ENCODE measurements at places on chromosomes 5 and 9.
A peak's percentile ranks its signal among the peaks of the same experiment; 100 is the strongest.

- no peak for DNase-seq
Measured at GRCh38 chr9:36878986-36879982, 154.8 kb downstream of the PAX5 start.

GRCh38 chr9:28270156-28270555 is 696.9 kb upstream of the C9orf72 start:
- DNase-seq = no peak

DNA sequence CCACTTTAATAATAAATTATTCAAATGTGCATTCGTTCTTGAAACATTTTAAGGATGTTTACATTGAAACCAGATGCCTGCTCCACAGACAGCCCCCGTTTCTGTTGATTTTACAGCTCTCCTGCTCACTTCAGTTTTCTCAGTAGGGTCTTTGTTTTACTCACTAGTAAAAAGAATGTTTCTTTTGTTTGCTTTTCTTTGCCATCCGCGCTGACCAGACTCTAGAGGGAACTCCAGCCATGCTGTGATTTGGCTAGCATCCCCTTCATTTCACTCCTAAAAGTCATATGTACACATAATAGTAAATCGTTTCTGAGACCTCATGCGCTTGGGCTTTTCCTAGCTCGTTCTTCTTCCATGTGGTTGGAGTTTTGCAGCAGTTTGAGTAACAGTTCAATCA is 28.7 kb upstream of the PALM2AKAP2 start:
- DNase-seq = no peak

- no peak for DNase-seq
Measured at GRCh38 chr5:61587125-61587524, 255.1 kb downstream of the ZSWIM6 start.

GRCh38 chr9:27310582-27310981 is 13.6 kb upstream of the EQTN start:
- DNase-seq = no peak

GRCh38 chr5:72956324-72957140 is 691 bp downstream of the FCHO2 start:
- DNase-seq = peak; percentile 37

- DNase-seq = no peak
Measured at GRCh38 chr9:4689021-4689420, 9.7 kb downstream of the CDC37L1 start.

- peak; percentile 31 for DNase-seq
Measured at GRCh38 chr5:127028822-127029457, 1.4 kb downstream of the MARCHF3 start.

- no peak for DNase-seq
Measured at GRCh38 chr9:137041124-137041523, 4.9 kb downstream of the NPDC1 start.

DNA sequence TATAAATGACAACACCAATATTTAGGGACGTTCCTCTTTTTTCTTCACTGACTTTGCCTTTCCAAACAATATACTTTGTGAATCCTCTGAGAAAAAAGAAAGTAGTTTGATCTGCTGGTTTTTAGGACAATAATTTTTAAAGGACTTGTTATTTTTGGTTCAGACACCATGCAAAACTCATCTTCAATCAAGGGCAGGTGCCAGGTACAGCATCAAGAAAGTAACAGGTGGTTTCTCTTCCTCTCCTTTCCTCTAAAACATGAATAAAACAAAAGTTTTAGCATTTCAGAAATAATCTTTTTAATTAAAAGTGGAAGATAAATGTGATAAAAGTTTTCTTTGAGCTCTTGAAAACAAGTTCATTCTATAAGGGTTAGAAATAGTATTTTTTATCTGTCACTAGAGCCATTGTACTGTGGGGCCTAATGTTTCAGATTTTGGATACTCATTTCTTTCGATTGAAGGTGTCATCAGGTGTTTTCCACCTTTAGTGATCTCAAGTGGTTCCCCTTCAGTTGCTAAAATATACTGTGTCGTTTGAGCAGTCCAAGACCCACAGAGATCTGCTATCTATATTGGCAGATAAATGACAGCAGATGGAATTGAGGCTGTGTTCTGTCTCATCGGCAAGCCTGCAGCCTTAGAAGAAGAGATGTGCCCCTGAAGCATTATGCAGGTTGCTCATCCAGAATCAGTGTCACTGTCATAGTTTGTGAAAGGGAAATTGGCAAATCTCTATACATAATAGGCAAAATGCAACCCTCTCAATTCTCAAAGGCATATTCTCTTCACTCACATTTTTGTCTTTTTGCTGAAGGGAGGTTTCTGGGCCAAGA is 499.7 kb downstream of the PDE4D start:
- DNase-seq = no peak

DNA sequence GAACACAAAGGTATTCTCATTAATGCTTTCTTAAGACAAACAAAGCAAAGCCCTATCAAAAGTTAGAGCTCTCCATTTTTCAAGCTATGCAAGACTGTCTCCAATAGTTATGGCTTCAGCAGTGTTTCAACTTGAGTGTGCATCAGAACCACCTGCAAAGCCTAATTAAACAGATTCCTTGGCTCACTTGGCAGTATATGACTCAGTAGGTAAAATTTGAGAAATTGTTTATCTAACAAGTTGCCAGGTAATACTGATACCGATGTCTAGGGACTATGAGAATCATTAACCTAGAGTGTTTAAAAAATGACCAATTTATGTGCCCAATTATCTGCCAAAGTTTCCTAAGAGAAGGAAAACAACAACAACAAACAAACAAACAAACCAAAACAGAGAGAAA is 60.3 kb upstream of the PARP8 start:
- no peak for DNase-seq

DNA sequence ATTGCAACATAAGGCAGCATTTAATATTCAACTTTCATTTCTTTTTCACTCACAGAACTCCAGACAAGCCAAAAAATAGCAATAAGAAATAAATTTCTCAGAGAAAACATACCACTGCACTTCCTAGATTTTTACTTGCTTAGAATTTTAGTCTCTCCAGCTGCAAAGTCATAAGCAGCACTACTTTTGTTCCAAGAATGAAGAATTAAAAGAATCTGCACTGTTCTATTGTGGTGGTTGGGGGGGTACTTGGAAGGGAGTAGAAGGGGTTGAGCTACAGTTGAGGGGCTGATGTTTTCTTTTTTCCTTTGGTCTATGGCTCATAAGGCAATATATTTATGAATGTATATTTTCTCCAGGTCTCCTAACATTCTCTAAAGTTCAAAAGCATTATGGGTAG is 144.5 kb downstream of the KIAA0825 start:
- DNase-seq = no peak

DNA sequence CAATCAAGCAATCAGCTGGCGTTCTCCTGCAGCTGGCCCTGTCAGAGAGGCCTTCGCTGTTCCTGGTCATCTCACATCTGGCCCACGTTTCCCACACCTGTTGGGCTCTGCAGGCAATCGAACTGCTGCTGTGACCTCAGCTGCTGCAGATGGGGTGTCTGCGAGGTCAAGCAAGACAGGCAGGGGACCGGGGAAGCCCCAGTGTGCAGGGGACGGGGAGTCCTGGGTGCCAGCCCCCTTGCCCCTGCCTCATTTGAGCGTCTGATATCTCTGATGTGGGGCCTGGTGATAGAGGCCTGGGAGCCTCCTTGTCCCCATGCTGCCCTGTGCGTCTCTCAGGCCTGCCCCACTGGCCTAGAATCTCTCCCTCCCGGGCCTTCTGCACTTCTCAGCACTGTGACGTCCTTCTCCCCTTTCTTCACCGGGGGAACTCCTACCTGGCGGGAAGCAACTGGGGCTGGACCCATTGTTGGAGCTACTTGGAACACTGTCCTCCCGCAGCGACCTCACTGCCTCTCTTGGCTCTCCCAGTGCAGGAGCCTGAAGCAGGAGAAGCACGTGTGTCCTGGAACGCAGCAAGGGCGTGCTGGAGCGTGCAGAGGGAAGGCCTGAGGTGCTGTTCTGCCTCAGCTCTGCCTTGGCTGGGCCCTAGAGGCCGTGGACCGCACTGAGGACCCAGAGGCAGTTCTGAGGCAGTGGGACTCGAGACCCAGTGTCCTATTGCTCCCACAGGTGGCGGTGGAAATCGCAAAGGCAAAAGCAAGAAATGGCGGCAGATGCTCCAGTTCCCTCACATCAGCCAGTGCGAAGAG is 3.9 kb downstream of the GRK6 start:
- DNase-seq = no peak

DNA sequence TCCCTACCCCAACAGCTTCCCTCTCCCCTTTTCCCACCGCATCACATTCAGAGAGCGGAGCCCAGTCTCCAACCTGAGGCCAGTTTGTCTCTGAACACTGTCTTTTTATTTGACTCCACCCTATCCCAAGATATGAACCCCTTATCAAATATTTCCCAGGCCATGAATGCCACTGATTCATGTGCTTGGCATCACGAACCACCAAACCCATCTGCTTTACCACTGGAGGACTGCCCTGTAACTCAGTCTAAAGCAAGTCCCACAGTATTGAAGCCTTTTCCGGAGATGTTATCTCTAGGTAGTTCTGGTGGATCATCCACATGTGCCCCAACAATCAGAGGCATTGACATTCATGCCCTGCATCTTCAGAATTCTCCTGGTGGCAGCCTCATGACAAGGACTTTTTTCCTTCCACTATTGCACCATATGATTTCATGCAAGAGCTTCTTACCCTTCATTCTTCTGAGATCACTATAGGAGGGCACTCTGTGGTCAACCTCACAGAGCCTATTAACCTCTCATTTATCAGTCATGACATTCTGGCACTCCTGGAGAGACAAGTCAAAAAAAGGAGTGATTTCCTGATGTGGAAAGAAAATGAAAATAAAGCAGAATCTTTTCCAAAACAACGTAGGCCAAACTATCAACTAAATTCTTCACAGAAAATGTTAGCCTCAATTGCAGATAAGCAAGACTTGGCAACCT is 12.3 kb upstream of the SPATA31D4 start:
- DNase-seq = no peak

GRCh38 chr9:123527981-123528380 is 172.0 kb downstream of the CRB2 start:
- peak; percentile 86 for DNase-seq

- no peak for DNase-seq
Measured at GRCh38 chr5:109573766-109574165, 116.0 kb upstream of the MAN2A1 start.

DNA sequence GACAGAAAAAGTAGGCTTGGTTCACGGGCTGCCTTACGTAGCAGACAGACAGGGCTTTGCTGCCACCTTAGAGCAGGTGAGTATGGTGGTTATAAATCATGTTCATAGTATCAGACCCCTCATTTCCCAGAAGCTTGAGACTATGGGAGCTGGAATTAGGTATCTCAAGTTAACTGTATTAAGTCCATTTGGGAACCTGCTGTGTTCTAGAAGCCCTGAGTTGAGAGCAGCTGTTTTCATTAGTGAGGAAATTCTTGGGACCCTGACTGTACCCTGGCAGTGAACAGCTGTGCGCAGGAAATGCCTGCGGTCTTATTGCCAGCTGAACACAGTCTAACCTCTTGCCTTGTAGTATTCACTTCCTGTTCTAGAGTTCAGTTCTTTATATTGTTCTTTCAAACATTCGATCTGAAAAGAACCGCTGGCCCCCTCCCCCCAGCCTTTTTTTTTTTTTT is 29.8 kb downstream of the UGCG start:
- DNase-seq = peak; percentile 97

DNA sequence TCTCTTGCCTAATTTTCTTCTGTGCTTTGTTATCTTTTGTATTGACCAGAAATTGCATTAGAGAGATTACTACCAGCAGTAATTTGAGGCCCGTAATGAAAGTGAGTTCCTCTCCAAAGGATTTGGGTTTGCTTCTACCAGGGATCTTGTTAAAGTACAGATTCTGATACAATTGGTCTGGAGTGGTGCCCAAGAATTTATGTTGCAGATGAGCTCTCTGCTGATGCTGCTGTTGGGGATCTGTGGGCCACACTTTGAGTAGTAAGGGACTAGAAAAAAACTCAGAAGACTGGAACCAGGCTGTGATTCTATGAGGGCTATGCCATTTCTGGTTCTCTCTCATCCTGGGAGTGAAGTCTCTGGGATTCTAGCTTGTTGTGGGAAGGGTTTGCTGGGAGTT is 192.2 kb downstream of the SEC61B start:
- no peak for DNase-seq

- DNase-seq = no peak
Measured at GRCh38 chr9:36045610-36046009, 8.9 kb downstream of the RECK start.

DNA sequence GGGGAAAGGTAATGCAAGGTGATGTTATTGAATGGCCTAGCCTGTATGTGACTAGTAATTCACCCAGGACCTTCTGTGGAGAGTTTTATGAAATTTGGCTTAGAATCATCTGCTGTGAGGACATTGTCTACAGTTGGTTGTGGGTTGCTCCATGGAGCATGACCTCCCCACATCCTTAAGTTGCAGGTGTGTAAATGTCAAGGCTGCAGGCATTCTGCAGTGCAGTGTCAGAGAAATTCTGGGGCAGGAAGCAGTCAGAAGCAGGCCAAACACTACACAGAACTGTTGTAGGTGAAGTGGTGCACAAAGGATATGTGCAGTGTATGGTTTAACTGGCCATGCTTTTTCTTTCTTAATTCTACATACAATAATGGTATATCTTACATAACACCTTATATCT is 588.3 kb downstream of the EBF1 start:
- DNase-seq = no peak

DNA sequence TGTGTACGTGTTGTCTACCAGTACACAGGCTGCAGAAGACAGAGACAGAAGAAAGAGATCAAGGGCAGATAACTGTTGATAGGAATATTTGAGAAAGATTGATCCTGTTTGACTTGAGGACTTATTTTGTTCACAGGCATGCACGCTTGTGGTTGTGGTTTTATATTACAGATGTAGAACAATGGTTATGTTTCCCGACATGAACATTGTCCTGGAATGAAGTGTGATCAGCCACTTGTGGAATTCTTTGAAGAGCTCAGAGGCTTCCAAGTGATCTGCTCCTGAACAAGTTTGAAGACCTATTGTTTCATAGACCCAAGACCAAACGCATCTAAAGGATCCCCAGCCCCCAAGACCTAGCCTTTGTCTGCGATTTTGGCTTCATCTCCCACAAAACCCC is 13.7 kb downstream of the TEX53 start:
- DNase-seq = no peak

DNA sequence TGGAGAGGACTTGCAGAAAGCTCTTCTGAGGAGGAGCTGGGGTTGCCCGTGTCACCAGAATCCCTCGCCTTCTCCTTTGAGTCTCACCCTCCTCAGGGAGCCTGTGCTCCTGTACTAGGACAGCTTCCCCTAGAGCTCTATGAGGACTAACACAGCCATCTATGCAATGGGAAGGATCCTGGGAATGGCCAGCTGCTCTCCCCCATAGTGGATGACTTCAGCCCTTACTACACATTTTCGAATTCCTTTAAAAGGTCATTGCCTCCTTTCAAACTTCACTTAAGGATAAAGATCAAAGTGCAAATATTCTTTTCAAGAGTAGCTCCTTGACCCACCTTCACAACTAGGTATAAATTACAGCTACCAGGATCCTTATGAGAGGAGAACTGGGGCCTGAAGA is 55.1 kb downstream of the PRDM6 start:
- no peak for DNase-seq

DNA sequence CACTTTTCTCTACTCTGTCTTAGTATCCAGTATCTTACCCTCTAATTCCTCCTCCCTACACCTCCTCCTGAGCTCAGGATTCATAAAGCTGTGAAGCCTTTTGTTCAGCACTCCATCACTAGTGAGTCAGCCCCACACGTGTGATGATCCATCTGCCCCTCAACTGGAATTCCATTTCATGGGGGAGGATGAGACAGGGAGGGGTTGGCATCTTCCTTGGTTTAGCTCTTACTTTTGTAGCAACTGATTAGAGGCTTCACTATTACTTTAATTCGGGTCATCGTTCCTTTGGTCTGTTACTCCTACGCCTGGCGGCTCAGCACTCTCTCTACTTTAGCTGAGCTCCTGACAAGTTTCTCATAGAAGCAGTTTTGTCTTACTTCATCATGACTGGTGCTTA is 11.8 kb downstream of the BTNL8 start:
- DNase-seq = no peak

GRCh38 chr5:127083711-127084110 is 10.4 kb upstream of the C5orf63 start:
- no peak for DNase-seq

All from MV-4-11 (cell line).